Nasal cavity respiratory epithelium epithelial cell of viscerocranial mucosa (primary cell): ENCODE measurements at places on chromosomes 12 and 14. TPM values are rescaled to one million over a fixed set of nuclear protein-coding genes. Genes with fewer than 3 reads are reported as not detected.

Gene IFT81
- total RNA-seq: 6.2 and 15.1 TPM in 2 replicates

Gene BEGAIN
- total RNA-seq: 0.21 and 0.68 TPM in 2 replicates

Gene SIX6
- total RNA-seq: not detected in 2 replicates

Gene PLCZ1
- not detected in 2 replicates for total RNA-seq

Gene DTX3
- 3.1 and 7.0 TPM in 2 replicates for total RNA-seq

Gene PTPRO
- total RNA-seq: under 0.01 and 0.07 TPM in 2 replicates

Gene DCN
- under 0.01 TPM in 1 of 2 replicates, not detected in the other for total RNA-seq

Gene KLRF1
- 0.21 TPM in 1 of 2 replicates, not detected in the other for total RNA-seq

Gene COX8C
- total RNA-seq: not detected in 2 replicates

Gene KIF5A
- total RNA-seq: under 0.01 and 0.21 TPM in 2 replicates

Gene RECQL
- 37.9 and 52.5 TPM in 2 replicates for total RNA-seq

Gene LPAR5
- total RNA-seq: 2.7 and 5.1 TPM in 2 replicates

Gene TPPP2
- not detected in 2 replicates for total RNA-seq
